ENCODE measurements at places on chromosomes 11 and 22.

- no peak for DNase-seq
These were observed 413.6 kb downstream of the OPCML start for GRCh38 chr11:133118563-133119268.

DNA sequence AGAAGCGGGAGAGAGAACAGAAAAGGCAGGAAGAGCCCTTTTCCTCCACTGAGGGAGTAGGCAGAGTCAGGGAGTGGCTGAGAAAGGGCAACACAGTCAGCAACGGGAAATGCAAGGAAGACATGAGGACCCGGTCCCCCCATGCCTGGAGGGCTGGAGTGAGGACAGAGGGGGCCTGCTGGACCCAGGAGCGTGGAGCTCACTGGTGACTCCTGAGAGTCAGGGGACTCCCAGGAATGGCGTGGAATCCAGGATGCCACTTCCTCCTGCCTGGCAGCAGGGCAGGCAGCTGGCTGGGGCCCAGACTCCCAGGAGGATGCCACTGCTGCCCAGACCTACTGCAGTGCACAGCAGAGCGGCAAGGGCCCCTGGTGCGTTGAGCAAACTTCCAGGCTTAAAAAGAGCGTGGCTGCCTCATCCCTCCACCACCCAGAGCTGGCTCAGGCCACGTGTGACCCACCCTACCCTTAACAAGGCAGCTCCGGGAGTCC, 11.3 kb downstream of the C11orf21 start:
- DNase-seq = no peak

DNA sequence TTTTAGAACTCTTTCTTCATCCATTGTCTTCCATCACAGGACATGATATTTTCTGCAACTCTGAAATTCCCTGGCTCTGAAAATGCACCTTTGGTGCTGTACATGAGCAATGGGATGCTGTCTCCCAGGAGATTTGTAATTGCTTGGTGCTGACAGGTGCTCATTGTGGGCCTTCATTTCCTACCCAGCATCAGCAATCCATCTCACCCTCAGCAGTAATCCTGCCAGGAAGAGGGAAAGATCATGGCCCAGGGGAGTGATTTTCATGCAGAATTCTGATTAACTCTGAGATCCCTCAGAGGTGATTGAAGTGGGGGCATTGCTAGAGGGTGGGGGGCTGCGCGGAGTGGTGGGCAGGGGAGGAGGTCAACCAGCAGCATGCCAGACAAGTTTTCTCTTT, 651.7 kb downstream of the NELL1 start:
- DNase-seq = no peak

DNA sequence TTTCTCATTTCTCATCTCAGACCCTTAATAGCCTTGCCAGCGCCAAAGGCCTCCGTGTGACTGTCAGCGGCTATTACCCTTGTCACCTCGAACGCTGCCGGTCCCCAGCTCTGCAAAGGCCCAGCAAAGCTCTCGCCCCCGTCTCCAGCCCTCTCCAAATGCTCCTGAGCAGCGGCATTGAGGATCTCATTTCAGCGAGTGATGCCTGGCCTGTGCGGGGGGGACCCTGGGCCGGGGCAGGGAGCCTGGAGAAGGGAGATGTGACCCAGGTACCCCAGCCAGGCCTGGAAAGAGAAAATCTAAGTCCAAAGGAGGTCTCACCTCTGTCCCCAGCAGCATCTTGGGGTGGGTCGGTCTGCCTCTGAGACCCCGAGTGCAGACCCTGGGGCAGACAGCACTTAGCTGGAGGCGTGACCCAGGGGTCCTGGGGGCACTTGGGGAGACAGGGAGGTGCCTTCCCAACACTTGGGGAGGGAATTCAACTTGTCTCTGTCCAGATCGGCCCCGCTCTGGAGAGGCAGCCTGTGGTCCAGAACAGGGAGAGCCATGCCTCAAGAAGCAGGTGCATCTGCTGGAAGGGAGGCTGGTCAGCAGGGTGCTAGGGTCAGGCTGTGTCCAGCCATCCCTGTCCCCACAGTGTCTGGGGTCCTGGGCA, 521.3 kb downstream of the TBC1D22A start:
- no peak for DNase-seq

DNA sequence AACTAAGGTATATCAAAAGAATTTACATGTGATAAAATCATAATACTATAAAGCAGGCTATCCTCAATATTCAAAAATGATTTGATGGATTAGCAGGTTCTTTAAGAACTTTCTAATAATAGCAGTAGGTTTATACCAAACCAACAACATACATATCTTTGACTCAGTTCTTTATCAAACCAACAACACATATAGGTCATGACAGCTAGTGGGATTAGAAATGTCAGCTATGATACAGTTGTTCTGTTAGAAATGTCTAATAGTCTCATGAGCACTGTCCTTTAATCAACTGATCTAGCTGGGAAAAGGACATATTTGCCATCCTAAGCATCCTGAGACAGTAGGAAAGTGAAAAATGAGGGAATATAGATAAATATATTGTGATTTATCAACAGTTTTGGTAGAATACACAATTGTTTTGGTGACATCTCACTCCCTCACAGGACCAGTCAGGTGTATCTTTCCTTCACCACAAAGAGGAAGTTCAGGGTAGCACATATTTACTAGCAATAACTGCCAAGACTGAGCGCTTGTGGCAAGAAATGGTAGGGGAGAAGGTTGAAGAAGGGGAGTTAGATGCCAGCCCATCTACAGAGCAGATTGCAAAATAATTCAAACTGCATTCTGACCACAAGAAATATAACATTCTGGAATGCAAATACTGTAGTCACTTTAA, 90.8 kb upstream of the APOA1 start:
- DNase-seq = no peak

GRCh38 chr11:133892126-133892525, 46.8 kb upstream of the SPATA19 start:
- no peak for DNase-seq

- DNase-seq = peak; percentile 38
These were observed 34.4 kb upstream of the DNAJB13 start for GRCh38 chr11:73916435-73916834.

- DNase-seq = peak; percentile 27
These were observed 106.8 kb downstream of the DCDC1 start for GRCh38 chr11:31262761-31263160.

DNA sequence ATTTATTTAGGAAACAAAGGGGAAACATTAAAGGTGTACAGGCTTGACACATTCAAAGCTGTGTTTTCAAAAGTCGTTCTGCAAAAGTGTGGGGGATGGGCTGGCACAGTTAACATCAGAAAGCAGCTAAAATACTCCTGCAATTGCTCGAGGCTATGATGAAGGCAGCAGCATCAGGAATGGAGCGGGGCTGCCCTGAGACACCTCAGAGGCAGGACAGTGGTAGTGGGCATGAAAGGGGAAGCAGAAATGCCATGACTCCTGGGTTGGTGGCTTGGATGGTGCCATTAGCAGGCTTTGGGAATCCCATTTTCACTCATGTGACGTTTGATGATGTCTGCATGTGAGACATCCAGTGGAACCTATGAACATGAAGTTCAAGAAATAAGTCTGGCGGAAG, 646 bp downstream of the NCAPD3 start:
- peak; percentile 10 for DNase-seq

DNA sequence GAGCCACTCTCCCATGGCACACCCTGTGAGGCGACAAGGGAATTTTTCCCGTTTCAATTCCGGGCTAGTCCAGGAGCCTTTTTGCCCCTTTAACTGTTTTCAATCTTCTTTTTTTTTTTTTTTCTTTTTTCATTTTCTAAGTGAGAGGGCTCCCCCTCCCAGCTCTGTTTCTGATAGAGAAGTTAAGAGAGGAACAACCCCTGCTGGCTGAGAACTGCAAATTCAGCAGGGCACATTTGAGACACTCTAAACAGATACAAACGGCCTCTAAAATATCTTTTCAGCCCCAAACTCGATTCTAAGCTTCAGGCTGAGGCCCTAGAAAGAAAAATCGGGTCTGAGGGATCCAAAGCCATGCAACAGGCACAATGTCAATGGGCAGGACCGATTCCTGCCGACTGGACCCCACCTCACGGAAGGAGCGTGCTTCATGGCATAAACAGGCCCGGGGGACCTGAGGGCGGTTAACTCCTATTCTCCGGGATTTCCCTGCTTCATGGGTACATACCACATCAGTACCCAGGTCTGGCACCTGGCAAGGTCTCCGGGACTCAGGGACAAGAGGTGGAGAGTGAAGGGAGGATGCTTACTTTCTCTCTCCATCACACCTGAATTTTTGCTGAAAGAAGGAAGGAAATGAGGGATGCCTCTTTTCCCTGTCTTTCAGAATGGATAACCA, 627.5 kb downstream of the BUD13 start:
- no peak for DNase-seq

DNA sequence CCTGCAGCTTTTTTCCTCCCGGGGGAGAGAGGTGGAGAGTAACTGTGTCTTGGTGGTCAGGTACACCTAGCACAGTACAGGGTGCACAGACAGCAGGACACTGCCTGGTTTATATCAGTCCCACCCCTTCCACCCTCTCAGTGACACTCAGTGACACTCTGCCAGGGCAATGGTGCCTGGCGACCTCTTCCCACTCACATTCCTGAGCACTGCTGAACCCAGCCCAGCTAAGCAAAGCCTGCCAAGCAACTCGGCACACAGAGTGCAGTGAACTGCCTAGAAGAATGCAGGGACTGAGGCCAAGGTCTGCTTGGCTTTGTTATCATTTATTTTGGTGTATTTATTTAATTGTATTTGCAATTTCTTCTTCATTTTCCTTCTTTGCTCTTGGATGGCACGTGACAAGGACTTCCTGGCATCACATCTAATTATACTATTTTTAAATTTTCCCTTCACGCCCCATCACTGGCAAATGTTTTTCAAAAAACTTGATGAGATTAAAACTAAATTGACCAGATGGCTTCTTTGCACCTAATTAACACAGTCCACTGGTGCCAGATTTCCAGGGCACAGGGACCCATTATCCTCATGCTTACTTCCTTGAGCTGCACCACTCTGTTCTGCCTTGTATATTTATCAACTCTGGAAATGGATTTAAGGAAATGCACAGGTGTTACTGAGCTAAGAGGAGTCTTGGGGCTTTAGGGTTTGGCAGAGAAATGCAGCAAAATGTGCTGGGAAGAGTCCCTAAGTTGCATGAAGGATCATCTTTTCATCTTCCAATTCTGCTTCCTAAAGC, 205.6 kb downstream of the ADAMTS15 start:
- peak; percentile 85 for DNase-seq

GRCh38 chr22:43168471-43169309, 17.3 kb downstream of the TSPO start:
- peak; percentile 48 for DNase-seq

DNA sequence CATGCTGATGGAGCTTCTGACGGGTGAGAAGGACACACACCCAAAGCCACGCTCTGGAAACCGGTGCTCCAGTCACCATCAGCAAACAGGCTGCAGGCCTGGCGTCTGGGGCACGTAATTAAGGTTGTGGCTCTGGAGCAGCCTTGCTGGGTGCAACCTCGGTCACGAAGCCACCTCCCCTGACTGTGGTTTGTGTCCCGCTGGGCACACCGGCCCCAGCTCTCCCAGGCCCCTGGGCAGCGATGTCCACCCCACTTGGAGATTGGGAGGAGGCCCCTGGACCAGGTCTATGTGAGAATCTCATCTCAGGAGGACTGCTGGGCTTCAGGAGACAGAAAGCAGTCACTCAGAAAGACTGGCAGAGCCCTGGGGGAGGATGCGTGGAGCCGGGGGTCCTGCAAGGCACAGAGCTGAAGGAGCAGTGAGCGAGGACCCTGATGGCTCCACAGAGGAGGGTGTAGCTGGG, 631.6 kb downstream of the BRD1 start:
- no peak for DNase-seq

- DNase-seq = no peak
These were observed 2.3 kb downstream of the OPCML start for GRCh38 chr11:133529807-133530500.

- peak; percentile 64 for DNase-seq
These were observed 92.5 kb downstream of the CCDC83 start for GRCh38 chr11:85947431-85948272.

- DNase-seq = peak; percentile 86
These were observed 77.0 kb downstream of the MICAL2 start for GRCh38 chr11:12187399-12187798.

DNA sequence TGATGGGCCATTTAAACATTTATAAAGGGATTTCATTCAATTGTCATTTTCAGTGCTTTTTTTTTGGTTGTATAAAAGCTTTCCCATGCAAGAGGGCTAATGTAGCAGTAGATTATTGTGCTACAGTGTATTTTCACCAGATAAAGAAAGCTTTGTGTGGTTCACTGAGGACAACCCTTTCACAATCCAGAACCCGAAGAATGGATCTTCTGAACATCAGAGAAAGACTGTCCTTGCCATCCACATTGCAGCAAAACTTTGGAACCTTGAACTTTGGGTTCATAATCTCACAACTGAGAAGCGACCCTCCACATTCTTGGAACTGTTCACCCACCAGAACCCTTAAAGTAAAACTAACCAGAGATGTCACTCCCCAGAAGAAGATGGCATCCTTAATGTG, 9.3 kb downstream of the APOBEC3H start:
- DNase-seq = no peak

DNA sequence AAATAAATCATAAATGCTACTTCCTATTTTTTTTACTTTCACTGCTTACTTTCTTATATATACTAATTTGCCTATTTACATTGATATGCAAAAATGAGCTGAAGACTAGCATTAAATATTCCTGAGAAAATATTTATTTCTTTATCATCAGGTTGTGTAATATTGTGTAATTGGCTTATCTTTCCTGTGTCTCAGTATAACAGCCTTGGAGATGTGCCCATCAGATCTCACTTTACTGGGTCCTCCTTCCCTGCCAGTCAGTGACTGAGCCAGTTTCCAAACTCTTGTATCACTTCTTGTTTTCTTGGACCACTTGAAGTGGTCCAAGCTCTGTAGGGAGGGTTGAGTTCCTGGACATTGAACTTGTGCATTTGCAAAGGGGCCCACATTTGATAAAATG, 900.0 kb downstream of the LUZP2 start:
- no peak for DNase-seq

GRCh38 chr11:13923716-13924650, 38.5 kb upstream of the SPON1 start:
- no peak for DNase-seq

GRCh38 chr11:129396454-129396853, 20.8 kb downstream of the BARX2 start:
- no peak for DNase-seq

- no peak for DNase-seq
These were observed 32.4 kb upstream of the ETS1 start for GRCh38 chr11:128619540-128620308.

DNA sequence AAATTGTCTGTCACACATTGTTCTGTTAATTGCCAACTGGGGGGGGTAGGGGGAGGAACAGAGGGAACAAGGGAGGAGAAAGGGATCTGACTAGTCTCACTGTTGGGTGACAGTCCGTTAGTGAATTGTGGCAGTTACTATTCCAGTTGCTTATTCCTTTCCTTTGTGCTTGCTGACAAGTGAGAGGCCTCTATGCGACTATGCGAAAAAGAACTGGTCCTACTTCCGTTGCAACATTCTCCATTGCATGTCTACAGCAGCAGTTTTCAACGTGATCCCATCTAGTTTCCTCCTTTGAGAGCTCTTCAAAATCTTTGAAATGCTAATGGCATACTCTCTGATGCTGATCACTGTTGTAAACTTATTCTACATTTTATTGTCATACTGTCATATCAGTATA, 672.2 kb downstream of the LRRC4C start:
- no peak for DNase-seq

Measured in astrocyte of the hippocampus (primary cell).